ENCODE measurements at places on chromosomes 13 and 19.

DNA sequence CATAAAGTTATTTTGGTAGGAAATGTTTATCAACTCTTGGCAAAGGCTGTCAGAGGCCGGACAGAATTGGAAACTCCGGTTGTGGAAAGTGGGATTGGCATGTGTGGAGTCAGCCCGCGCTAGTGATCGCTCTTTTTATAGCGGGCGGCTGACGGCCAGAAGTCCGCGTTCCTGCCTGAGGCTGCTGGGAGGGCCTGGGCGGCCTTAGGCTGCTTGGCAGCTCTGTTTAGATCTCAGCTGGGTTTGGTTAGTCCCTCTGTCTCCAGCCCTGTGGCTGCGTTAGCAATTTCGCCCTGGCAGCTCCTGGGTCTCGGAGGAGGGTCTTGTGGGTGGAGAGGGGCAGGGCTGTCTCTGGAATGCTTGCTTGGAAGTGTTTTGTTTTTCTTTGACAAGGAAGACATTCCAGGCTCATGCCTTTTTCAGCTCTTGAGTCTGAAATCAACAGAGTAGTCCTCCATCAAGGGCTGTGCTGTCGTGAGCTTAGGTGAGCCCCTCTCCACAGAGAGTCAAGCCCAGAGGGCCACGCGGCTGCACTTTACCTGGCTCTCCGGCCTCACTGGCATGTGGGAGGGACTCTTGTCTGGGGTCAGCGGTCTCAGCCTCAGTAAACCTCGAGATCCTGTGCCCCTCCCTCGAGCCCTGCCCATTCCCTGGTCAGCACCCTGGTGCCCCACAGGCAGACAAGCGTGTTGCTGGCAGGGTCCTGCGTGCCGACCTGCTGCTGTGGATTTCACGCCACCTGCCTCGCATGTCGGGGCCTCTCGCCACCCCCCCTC is 22.5 kb downstream of the DOT1L start:
- DNase-seq, result no peak

DNA sequence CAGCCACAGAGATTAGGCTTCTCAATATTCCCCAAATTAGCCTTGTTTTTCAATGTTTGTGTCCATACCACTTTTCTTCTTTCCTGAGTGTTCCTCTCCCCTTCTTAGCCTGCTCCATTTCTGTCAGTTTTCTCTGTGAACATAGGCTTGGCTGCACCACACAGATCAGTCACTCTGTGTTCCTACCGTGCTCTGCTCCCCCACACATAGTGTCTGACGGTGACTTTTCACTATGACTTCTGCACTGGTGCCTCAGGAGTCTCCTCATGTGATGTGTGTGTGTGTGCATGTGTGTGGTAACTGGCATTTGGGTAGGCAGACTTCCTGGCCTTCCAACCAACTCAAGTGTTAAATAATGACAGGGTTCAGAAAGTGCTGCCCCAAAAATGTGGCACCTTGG is 47.9 kb upstream of the MYCBP2 start:
- DNase-seq, result no peak

DNA sequence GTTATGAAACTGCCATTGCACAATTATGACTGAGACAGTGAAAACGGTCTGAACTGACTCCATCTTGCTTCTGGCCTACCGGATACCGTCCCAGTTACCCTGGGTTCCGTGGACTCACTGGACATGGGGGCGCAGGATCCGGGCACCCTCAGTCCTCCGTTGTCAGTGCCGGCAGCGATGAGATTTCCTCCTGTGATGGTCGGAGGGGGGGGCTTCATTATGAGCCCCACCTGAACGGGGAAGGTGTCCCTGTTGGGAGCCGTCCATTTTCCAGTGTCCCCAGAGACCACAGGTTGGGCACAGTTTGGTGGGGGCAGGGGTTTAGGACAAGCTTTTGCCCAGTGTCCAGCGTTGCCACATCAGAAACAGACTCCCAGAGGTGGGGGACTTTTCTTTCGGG is 23.4 kb downstream of the TMEM255B start:
- DNase-seq, result no peak

- peak; percentile 66 for DNase-seq
Observed at GRCh38 chr19:46014941-46015686, 7.7 kb downstream of the PGLYRP1 start.

GRCh38 chr13:79317856-79318255 is 88.2 kb downstream of the RBM26 start:
- no peak for DNase-seq

DNA sequence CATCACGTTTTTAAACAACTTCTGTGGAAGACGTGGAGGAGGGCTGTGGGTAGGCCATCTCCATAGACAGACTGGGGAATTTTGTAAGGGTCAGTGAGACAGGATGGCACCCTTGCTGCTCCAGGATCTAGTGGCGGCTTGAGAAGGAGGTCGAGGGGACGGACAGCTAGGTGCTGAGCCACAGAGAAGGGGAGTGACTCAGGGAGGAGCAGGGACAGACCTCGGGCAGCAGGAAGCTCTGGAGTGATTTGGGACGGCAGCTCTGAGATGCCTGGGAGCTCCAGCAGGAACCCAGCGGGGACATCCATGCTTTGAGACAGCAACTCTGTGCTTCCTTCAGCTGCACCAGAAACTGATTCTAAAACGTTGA is 169.1 kb upstream of the SOX1 start:
- no peak for DNase-seq

GRCh38 chr13:111652676-111653075 is 332.2 kb downstream of the TEX29 start:
- no peak for DNase-seq

DNA sequence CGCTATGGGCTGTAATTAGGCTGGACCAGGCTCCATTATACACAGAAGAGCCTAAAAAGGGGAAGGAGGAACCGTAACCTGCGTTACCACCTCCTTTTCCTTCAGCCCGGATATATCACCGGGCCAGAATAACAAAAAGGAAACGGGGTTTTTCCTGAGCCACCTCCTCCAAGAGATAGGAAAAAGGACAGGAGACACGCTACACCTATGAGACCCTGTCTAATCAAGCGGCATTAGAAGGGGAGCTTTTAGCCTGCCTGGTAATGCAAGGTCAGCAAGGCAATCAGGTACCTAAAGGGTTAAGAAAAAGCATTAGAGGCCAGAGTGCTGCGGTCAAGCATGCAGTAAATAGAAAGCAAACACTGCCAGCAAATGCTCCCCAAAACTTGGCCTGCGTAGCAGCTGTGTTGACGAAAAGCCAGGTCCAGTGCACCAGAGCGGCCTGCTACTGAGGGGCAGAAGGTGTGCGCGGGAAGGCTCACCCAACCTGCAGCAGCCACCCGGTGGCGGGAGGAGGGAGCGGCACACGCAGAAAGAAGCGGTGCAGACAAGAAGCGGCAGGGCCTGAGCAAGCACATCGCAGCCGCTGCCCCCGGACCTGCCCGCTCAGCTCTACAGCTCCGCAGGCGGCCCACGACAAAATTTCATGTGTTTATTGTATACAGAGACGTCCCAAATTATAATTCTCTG is 1466.1 kb downstream of the UQCRFS1 start:
- DNase-seq, result no peak

DNA sequence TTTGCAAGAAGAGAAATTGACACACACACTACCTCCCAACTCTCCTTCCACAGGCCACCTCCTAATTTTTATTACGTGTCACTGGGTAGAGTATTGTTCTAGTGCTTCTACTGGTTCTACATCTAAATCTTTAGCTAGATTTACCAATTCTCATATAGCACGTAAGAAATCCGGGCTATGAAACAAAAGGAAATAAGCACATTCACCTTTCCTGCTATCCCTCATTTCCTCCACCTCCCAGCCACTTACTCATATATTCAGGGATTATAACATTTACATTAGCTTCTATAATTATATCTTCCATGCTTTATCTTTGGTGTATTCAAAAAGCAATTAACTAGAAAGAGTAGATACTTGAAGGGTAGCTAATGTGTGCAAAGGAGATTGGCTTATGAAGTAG is 39.7 kb downstream of the USP12 start:
- no peak for DNase-seq

- no peak for DNase-seq
Observed at GRCh38 chr19:43634872-43635560, 4.6 kb downstream of the CADM4 start.

DNA sequence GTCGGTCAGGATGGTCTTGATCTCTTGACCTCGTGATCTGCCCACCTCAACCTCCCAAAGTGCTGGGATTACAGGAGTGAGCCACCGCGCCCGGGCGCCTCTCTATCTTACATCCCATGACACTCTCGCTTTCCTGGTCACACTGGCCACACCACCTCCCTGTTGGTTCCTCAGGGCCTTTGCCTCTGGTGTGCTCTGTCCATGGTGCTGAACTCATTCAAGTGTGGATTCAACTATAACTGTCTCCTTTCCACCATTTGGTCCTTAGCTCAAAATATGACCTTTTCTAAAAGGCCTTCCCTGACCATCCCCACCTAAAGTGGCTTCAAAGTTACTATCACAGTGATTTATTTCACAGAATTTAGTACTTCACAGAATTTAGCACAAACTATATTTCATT is 3.7 kb upstream of the SMIM17 start:
- DNase-seq, result no peak

GRCh38 chr19:19185853-19186740 is 5.9 kb downstream of the BORCS8 start:
- DNase-seq, result peak; percentile 75

DNA sequence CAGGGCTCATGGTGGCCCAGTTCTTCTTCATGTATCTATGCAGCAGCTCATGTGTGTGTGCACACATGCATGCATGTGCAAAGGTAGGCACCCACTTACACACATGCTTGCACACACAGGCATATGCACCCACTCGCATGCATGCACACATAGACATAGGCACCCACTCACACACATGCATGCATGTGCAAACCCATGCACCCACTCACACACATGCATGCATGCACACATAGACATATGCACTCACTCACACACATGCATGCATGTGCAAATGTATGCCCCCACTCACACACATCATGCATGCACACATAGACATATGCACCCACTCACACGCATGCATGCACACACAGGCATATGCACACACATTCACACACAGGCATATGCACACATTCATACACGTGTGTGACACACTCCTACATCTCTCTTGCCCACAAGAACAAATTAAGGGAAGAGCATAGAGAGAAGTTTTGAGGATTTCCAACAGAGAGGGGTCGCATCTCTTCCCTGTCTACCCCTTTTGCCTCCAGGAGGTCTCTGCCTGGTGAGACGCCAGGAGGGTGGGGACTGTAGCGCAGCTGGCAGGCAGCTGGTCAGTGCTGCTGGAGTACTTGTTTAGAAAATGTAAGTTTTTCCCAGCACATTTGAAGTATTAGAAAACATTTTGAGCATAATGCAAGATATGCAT is 63.9 kb upstream of the ARHGEF7 start:
- DNase-seq, result no peak

- no peak for DNase-seq
Observed at GRCh38 chr19:53485046-53486004, 17.8 kb downstream of the ZNF813 start.

DNA sequence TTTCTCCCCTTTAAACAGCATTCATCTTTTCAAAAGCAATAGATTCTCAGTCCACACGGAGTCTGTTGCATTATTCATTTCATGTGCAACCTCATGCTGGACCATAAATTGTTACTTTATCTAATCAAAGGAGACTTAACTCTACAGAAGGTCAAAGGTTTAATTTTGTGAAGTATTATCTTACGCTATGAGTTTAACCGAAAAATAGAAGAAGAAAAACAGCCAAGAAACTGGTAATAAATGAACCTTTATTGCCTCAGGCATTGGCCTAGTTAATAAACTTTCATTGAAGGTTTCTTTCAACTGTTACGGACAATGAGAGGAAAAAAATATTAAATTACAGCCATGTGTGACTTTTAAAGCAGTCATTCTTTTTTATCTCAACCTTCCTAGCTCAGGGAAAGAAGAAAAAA is 223.6 kb downstream of the DACH1 start:
- no peak for DNase-seq

GRCh38 chr13:48496271-48497161 is 36.4 kb downstream of the RCBTB2 start:
- peak; percentile 20 for DNase-seq

DNA sequence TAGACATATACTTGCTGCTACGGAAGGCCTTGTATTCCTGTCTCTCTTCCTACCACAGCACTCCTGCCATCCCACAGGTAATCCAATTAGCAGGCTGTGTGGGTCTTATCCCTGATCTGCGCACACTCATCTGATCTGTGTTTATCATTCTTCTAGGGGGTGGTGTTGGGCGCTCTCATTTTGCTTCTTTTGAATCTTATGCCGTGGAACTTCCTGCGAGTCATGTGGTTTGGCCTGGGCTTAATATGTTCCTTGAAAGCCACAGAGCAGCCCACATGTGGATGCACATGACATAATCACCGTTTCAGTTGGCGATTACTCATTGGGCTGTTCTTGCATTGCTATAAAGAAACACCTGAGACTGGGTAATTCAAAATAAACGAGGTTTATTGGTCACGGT is 7.5 kb downstream of the RASA3 start:
- peak; percentile 70 for DNase-seq

- no peak for DNase-seq
Observed at GRCh38 chr19:5343848-5344247, 3.2 kb upstream of the PTPRS start.

- no peak for DNase-seq
Observed at GRCh38 chr13:84032116-84032515, 149.8 kb upstream of the SLITRK1 start.

GRCh38 chr19:2475018-2475701 is 767 bp upstream of the GADD45B start:
- no peak for DNase-seq

- DNase-seq, result no peak
Observed at GRCh38 chr13:51920267-51920666, 58.5 kb downstream of the CCDC70 start.

DNA sequence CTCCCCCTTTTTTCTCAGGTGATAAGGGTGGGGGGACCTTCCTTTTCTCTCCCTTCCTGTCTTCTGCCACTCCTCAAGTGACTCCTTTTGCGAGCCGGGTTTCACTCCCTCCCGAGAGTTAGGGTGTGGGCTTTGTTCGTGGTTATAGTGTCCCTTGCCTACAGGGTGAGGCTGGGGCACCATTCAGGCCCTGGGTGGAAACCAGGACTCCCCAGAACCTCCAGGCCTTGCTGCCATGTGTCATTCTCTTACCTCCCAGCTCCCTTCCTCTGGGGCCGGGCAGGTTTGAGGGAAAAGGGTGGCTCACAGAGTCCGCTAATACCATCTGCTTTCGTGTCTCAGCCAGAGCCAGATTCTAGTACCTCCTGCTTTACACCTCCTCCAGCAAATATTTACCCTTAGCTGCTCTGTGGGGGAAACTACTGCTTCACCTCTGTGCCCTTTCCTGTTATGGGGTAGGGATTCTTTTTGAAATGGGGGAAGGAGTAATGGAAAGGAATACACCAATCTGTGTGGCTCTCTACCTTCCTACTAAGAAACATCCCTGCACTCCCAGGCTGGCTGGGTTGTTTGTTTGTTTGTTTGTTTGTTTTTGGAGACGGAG is 2.8 kb downstream of the ACTN4 start:
- DNase-seq, result no peak

GRCh38 chr13:74620308-74620707 is 486.1 kb upstream of the KLF12 start:
- DNase-seq, result no peak

GRCh38 chr19:13975870-13976269 is 23.6 kb downstream of the DCAF15 start:
- no peak for DNase-seq

GRCh38 chr13:83633746-83634145 is 248.5 kb downstream of the SLITRK1 start:
- DNase-seq, result no peak

- no peak for DNase-seq
Observed at GRCh38 chr13:31380715-31381114, 180.9 kb downstream of the B3GLCT start.

Data from CD4-positive, alpha-beta T cell treated with Interferon alpha-2 for 1 hour (primary cell).